CD8-positive, alpha-beta memory T cell (primary cell): ENCODE measurements at places on chromosomes 3 and 15. TPM values are rescaled to one million over a fixed set of nuclear protein-coding genes. Genes with fewer than 3 reads are reported as not detected.

DNA sequence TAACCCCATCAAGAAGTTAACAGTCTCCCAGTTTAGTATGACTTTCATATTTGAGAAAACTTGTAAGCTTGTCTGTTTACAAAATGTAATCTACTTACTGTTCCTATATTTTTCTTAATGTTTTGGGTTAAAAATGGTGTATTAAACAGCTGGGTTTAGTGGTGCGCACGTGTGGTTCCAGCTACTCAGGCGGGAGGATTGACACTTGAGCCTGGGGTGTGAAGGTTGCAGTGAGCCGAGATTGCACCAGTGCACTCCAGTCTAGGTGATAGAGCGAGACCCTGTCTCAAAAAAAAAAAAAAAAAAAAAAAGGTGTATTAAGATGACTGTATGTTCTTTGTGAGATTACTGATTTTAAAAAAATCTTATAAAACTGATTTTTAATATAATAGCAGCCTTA is 69.3 kb downstream of the BBX start:
- no peak for DNase-seq

- DNase-seq = no peak
Observed at GRCh38 chr15:88400591-88401250, 66.5 kb downstream of the MRPL46 start.

DNA sequence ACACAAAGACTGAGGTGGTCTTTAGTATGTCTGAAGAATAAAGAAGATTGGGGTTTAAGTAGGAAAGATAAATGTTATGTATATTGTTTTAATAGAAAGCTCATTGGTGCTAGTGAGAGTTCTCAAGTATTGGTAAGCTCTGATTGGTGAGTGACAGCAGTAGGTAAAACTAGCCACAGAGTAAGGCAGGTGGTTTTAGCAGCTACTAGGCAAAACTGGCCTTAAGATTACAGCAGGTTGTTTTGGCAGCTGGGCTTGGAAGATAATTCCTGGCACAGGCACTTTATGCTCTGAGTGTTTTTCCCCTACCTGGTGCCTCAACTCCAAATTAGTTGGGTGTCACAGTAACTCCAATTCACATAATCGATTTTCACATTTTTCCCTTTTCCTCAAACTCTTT is 66.3 kb downstream of the STAG1 start:
- DNase-seq = no peak

DNA sequence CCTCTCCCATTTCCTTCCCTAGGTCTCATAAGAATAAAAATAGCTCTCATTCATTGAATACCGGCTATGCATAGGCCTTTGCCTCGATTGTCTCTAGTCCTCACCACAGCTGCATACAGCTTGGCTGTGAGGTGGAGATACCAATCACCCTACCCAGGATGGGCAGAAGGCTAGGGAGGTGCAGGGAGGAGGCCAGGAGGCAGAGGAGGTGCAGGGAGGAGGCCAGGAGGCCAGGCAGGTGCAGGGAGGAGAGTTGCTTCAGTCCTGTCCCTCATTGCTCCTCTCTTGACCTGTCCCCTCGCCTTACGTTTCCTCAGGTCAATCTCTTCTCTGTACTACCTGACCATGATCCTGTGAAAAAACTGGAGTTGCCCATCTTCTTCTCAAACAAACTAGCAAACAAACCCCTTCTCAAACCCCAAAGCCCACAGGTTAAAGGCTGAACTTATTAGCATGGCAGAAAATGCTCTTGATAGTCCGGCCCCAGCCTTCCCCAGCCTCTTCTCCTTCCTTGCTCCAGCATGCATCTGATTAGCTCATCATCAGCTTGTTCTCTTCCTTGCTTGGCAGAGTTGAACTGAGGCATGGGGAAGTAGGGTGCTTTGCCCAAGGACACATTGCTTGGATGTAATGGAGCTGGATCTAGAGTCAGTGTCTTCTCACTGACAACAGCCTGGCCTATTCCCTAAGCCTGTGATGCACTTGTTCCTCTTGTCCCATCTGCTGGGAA is 15.8 kb downstream of the PODXL2 start:
- no peak for DNase-seq

GRCh38 chr15:78249131-78249530 is 14.8 kb upstream of the ACSBG1 start:
- DNase-seq = no peak

DNA sequence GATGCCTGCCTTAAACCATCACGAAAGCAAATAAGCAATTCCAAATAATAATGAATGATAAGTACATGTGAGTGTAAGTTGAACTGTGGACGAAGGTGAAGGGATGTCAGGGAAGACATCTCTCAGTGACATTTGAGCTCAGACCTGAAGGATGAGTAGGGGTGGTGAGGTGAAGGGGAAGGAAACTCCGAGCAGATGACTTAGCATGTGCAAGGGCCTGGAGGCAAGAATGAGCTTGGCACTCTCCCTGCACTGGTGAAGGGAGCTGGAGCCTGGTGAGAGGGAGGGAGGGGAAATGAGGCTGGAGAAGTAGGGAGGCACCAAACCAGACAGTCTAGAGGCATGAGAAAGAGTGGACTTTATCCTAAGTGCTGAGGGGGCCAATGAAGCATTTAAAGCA is 84.3 kb downstream of the MTHFS start:
- DNase-seq = no peak

GRCh38 chr3:168722091-168722490 is 626.4 kb upstream of the GOLIM4 start:
- DNase-seq = no peak

DNA sequence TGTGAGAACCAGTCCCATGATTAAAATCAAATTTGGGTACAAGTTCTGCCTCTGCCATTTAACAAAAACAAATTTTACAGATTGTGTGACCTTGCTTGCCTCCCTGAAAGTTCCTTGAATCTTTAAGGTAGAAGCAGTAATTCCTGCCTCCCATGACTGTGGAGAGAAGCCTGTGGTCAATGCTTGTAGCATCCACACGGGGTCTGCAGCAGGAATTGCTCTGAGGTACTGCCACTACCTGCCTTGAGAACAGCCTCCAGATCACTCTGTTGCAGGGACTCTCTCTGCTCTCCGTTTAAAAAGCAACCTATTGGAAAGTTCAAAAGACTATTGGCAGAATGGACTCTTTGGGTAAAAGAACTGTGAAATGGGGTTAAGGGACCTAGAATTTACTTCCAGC is 75.9 kb downstream of the SST start:
- DNase-seq = no peak

The ZCWPW2 gene
- total RNA-seq = 0.20 TPM

The CEP63 gene
- total RNA-seq = 21.3 TPM

The CFAP20DC gene
- total RNA-seq = 1.00 TPM
